CD4-positive, alpha-beta T cell treated with Interleukin-17A for 1 hour (primary cell): ENCODE measurements at places on chromosomes 1 and 21.

DNA sequence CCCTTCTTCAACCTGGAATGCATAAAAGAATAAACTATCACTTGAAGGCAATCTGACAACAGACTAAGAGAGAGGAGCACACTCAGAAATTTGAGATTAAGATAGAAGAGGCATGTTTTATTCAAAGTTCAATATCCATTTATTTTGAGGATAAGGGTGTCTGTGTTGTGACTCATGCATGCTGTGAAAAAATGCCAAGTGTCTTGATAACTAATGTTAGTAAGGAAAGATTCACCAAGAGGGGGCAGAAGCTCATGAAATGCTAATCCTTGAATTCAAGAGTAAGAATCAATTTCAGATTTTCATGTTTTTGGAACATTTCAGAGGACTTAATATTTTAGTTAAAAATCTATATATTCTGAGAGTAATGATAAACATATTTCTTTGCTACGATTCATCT lies 94.0 kb downstream of the IFI44 start:
- no peak for DNase-seq

DNA sequence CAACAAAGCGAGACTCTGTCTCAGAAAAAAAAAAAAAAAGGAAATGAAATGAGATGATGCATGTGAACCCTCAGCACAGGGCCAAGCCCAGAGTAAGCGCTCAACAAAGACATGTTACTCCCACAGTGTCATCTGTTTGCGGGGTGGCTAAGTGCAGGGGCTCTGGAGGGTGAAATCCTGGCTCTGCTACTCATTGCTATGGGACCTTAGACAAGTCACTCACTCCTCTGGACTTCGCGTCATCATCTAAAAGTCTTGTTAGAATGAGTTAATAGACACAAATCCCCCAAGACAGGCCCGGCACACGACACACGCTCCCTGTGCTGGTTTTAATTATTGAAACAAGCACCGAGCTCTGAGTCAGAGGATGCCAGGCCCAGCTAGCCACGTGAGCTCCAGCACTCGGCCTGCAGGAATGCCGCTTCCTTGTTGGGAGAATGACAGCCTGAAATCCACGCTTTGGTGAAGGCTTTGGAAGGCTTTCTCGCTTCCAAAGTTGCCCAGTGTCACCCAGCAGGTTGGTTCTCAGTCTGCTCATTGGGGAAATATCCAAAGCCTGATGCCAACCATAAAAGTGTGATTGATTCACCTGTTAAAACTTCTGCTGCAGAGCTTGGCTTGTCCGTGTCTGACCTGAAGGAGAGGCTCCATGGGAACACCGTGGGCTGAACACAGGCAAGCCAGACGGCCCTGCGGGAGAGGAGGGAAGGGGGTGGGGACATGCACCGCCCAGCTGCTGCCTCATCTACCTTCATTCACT lies 36.7 kb upstream of the TARDBP start:
- no peak for DNase-seq

GRCh38 chr1:62250126-62250726 lies 55.6 kb downstream of the L1TD1 start:
- DNase-seq = no peak

DNA sequence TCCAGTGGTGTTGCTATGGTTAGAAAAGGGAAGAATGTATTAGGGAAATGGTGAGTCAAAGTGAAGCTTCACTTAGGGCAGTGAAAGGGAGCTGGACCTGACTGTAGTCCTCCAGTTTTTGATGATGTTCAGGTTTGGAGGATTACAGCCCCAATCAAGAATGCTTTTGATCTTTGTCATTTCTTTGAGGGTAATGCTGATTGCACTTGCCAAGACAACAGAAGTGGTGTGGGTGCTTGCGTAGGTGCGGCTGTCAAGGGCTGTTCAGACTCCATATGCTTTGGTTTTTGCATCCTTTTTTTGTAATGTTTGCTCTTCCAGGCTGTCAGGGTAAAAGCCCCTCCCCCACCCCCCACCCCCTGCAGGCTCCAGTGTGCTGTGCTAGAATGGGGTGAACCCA lies 38.9 kb downstream of the HHAT start:
- no peak for DNase-seq

DNA sequence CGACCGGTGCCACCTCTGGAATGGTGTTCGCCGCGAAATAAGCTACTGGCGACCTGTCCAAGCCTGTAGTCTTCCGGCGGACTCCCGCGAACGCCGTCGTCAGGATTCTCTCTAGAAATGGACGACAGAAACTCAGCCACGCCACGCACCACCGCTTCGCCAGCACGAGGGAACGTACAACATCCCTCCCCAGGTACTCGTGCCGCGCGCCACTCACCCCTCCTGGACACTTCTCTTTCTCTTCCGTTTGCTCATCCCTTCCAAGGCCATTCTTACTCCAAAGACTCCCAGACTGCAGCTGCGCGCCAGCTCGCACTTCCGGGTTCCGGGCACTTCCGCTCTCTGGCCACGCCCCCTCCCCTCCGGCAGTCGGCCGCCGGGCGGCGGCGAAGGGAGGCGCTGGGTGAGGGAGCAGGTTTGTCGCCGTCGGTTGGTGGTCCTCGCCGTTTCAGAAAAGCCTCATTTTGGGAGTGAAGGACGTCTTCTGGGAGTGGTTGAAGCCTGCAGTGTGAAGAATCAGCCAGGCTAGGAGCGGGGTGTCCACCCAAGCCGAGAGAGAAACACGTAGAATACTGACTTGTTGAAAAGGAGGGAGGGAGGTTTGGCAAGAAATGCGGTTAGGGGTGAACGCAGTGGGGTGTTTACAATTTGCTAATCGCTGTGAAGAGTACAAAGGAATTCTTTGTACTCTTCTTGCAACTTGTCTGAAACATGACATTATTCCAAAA lies at the start of gene RBM34:
Gene RBM34, minus strand, starts transcription at position 294 of the 728 bp plus-strand sequence. Its CDS starts 24 bp downstream, at position 270.
- DNase-seq = peak; percentile 92

- no peak for DNase-seq
Observed at GRCh38 chr21:45418301-45419071, 13.5 kb downstream of the COL18A1 start.

DNA sequence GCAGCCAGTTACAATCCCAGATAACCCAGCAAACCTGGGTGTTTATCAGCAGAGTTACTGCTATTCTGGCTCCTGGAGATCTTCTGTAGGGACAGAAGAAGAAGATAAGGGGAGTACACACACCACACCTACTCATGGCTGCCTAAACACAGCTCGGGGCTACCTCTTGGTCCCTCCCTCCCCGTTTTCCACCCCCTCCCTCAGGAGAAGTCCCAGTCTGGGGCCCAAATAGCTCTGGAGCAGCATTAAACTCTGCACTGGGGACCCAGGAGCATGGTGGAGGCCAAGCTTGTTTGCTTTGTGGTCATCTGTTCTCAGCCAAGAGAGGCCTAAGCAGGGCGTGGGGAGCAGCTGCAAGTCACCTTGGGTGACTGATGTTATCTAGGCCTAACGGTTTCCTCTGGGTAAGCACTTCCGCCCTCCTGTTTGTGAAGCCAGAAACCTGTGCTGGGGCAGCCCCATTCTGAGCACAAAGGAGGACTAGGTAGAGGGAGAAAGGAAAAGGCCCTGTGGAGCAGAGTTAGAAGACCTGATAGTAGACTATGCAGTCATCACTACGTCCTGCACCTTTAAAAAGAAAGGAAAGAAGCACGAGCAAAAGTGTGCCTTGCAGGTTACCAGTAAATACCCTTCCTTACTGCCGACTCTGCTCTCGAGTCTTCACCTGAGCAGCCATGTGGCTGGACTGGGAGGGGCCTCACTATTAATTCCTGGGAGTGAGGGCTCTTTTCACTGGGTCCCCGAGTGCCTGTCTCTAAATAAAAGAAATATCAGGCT lies 2.0 kb upstream of the RCSD1 start:
- peak; percentile 86 for DNase-seq

GRCh38 chr1:48777219-48777895 lies 666 bp upstream of the BEND5 start:
- no peak for DNase-seq
